Smooth muscle cell of trachea (primary cell): ENCODE measurements at places on chromosomes 6 and 20. TPM values are rescaled to one million over a fixed set of nuclear protein-coding genes. Genes with fewer than 3 reads are reported as not detected.

Gene FYN
- 45.2 and 87.5 TPM in 2 replicates for total RNA-seq

Gene FAXC
- 0.66 and 1.3 TPM in 2 replicates for total RNA-seq

Gene SIRPA
- 25.7 and 26.5 TPM in 2 replicates for total RNA-seq

Gene SALL4
- total RNA-seq: 0.15 and 0.17 TPM in 2 replicates

Gene COL21A1
- total RNA-seq: 4.6 and 17.6 TPM in 2 replicates

Gene IL17F
- not detected in 2 replicates for total RNA-seq

Gene STMND1
- total RNA-seq: not detected in 2 replicates

Gene PSMB9
- total RNA-seq: 37.2 and 42.3 TPM in 2 replicates

Gene TGM3
- under 0.01 TPM in 1 of 2 replicates, not detected in the other for total RNA-seq

Gene SLC22A16
- total RNA-seq: 0.15 TPM in 1 of 2 replicates, not detected in the other

Gene PGC
- total RNA-seq: not detected in 2 replicates
